Mammary epithelial cell (primary cell): ENCODE measurements at places on chromosomes 2 and 18. TPM values are rescaled to one million over a fixed set of nuclear protein-coding genes. Genes with fewer than 3 reads are reported as not detected.

DNA sequence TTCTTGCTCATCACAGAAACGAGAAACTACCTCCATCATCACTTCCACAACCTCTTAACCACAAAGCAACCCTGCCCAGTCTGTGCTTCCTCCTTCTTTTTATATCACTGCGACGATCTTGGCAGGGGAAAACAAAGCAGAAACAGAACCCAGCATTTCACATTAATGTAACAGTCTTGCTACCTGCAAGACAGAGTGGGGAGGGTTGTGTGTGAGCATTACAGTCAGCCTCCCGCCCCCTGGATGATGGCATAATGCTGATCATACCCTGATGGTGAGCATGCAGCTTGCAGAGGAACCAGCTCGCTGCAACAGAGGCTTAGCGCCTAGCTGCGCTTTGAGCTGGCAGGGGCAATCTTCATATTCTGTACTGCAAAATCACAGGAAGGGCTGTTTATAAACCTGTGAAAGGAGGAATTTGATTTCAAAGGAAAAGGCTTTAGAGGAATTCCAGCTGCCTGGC, 376.1 kb downstream of the IRS1 start:
- DNase-seq = peak; percentile 82

DNA sequence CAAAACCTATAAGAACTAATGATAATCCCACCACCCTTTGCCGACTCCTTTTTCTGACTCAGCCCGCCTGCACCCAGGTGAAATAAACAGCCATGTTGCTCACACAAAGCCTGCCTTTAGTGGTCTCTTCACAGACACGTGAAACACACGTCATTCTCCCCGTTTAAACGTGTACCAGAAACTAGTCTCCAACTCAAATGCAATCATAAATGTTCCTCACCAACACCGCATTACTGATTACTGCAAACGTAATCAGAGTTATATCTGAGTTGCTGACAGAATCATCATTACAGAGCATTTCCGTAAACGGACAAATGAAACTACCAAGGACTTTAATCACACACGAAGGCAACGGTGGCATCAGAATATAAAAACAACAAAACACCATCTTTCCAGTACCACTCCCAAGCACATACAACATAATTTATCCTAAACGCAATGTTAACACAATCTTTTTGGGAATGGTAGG, 1.9 kb downstream of the CLK1 start:
- DNase-seq = peak; percentile 88

DNA sequence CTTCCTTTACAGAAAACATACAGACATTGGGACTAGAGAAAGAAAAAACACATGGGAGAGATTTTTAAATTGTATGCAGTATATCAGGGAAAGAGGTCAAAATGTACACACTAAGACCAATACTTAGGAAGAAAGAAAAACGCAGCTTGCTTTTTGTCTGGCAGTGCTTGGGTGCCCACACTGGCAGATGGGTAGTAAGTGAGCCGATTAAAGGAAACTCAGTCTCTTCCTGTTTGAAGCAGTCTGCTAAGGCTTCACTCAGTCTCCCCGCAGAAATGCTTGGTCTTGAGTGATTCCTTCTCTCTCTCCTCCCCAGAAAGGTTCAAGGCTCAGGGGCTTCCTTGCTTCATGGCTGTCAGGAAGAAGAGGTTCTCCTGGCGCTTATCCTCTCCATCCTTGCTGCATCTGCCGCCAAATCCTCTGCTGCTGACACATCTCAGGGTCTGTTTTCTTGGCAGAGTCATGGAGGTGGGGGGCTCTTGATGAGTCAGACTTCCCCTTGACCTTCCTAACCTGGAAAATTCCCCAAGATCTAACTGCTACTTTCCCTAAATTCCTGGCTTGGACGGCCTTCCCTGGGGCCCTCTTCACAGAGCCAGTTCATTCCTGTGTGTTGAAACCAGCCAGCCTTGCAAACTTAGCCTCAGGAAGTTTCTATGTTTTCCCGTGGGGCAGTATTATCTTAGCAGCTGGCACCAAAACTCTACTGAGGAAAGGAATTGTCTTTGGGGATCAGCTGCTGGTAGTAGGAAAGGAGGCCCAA, 10.5 kb upstream of the TMSB10 start:
- DNase-seq = peak; percentile 31

- peak; percentile 46 for DNase-seq
These were observed 779 bp downstream of the PTPRN start for GRCh38 chr2:219308142-219309101.

DNA sequence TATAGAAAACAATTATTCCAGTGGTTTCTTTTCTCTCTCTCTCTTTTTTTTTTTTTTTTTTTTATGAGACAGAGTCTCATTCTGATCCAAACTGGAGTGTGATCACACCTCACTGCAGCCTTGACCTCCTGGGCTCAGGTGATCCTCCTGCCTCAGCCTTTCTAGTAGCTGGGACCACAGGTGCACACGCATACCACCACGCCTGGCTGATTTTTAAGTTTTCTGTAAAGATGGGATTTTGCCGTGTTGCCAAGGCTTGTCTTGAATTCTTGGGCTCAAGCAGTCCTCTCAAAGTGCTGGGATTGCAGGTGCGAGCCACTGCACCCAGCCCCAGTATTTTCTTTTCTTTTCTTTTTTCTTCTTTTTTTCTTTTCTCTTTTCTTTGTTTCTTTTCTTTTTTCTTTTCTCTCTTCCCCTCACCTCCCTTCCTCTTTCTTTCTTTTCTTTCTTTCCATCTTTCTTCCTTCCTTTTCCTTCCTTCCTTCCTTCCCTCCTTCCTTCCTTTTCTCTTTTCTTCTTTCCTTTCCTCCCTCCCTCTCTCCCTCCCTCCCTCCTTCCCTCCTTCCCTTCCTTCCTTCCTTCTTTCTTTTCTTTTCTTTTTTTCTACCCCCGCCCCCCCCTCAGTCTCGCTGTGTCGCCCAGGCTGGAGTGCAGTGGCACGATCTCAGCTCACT, 76.9 kb downstream of the ZNF532 start:
- no peak for DNase-seq

DNA sequence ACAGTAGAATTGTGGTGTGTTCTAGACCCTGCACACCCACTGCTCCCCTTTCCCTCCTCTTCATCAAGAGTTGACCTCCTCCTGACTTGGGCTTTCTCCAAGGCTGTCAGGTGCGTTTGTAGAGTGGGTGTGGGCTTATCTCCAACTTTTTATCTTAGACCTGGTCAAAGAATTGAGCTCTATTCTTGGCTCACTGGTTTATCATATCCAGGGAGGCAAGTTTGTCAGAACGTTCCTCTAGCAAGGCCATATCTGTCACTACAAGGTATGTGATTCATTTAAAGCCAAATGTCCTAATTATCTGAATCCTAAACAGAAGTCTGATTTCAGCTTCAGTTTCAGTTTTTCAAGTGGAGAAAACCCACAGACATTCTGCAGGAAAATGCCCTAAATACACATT, 117.1 kb upstream of the MGAT5 start:
- no peak for DNase-seq

Gene SLC14A1
- not detected in 2 replicates for total RNA-seq

Gene VWA3B
- not detected for total RNA-seq

Gene FBLN7
- 1.5 TPM for total RNA-seq

Gene LIMS4
- 1.8 TPM for total RNA-seq

Gene SNORC
- 4.3 and 7.0 TPM in 2 replicates for total RNA-seq

Gene GPR75
- 2.9 and 4.7 TPM in 2 replicates for total RNA-seq

Gene CCDC88A
- total RNA-seq = 56.7 and 62.1 TPM in 2 replicates

Gene IL1RL2
- 4.7 TPM for total RNA-seq
